ENCODE measurements at places on chromosomes 12 and 14.
A peak's percentile ranks its signal among the peaks of the same experiment; 100 is the strongest.

DNA sequence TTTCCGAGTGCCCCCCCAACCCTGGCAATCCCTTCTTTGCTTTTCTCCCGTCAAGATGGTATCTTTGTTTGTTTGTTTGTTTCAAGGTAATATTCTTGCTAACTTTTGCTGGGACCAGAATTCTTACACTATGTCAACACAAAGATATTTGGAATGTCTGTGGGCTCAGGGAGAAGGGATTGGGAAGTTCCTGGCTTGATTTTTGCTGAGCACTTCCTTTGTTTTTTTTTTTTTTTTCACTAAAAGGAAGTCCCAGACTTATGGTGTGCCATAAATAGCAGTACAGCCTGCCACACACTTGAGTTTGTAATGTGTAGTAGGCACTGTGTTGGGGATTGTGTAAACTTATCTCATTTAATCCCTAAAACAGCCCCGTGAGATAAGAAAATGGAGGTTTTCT, 11.2 kb upstream of the RNU6-7 start:
- no peak for DNase-seq

GRCh38 chr14:71554959-71555612, 377.1 kb upstream of the RGS6 start:
- no peak for DNase-seq

GRCh38 chr12:107459641-107460040, 226.0 kb upstream of the PWP1 start:
- DNase-seq, result no peak

DNA sequence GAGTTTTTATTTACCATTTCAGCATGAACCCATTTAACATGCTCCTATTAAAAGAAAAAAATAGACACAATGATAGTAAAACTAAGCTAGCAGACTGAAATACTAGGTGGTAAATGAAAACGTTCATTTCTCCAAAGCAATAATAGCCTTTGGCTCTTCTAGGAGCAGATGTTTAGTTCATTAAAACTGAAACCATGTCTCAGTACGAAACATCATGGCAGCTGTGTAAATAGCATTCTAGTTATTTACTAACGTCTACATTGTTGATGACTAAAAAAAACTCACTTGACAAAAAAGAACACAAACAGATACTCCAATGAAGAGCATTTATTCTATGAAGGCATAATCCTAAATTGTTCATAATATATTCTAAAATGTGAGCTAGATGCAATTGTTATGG, 17.9 kb downstream of the RECQL start:
- no peak for DNase-seq

- DNase-seq, result no peak
These were observed 93.9 kb downstream of the SLC16A7 start for GRCh38 chr12:59689776-59690175.

DNA sequence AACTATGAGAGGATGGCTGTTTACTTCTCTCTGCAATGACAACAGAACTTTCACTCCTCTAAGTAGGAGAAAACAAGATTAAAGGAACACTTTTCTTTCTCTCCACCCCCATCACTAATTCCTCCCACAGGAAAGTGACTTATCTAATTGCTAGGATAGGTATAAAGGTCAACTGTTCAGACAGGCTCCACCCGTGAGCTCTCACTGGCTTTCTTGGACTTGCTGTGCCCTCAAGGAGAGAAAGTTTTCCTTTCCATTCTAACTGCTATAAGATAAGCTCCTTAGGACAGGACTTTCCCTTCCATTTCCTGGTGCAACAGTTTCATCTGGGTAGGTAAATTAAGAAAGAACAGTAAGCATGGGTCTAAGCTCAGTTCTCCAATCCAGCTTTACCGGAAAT, 4.8 kb downstream of the SLC41A2 start:
- no peak for DNase-seq

DNA sequence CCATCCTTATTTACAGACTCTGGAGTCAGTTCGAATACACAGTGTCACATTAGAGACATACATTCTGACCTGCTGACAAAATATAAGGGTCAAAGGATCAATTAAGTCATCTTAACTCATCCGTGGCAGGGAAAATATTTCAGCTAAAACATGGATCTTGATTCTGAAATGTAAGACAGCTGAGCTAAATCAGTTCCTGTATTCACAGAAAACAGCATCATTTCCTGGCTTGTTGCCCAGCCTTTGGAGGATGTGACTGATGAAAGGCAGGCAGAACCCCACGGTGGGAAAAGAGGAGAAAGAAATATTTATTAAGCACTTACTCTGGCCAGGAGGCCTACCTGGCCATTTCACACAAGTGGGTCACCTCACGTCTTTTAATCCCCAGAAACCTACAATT, 101.9 kb downstream of the GAS2L3 start:
- peak; percentile 51 for DNase-seq

DNA sequence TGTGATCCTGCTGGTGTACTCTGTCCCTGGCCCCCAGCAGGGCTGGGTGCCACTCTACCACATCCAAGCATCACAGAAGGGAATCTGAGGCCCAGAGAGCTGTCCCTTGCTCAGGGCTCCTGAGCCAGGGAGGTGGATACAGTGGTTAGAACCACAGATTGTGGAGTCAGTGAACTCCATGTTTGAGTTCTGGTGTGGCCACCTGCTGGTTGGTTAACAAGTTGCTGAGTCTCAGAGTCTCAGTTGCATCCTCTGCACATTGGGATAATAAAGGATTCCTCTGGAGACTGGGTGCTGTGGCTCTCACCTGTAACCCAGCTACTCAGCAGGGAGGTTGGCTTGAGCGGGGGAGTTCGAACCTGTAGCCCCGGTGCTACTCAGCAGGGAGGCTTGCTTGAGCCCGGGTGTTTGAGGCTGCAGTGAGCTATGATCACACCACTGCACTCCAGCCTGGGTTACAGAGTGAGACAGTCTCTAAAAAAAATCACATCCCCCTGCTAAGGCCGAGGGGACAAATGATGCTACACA, 39.4 kb downstream of the MVK start:
- no peak for DNase-seq

DNA sequence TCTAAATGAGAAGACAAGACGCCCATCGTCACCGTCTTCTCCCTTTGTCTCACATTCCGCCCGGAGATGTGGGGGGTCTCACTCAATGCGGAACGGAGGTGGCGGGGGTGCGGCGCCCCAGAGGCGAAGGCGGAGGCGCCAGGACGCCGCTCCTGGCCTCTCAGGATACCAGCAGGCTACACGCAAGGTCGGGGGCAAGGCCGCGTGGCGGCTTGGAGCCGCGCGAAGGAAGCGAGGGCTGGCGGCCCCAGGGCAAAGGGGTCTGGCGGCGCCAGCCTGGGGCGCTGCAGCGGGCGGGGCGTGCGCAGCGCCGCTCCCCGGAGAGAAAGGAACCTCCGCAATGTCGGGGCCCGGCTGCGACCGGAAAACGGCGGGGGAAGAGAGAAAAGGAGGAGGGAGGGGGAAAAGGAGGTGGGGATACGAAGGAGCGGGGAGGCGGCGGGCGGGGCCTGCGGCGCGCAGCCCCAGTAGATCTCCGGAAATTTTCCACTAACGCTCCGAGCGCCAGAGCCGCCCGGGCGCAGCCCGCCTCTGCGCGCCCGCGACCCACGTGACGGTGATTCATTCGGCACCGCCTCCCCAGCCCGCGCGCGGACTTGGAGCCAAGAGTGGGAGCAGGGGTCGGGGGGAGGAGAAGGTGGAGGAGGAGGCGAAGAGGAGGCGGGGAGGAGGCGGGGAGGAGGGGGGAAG, 10.5 kb upstream of the SLC38A2 start:
- peak; percentile 98 for DNase-seq

- no peak for DNase-seq
These were observed 22.5 kb downstream of the E2F7 start for GRCh38 chr12:77042833-77043232.

GRCh38 chr14:50260511-50260910, 29.1 kb upstream of the SOS2 start:
- peak; percentile 46 for DNase-seq

DNA sequence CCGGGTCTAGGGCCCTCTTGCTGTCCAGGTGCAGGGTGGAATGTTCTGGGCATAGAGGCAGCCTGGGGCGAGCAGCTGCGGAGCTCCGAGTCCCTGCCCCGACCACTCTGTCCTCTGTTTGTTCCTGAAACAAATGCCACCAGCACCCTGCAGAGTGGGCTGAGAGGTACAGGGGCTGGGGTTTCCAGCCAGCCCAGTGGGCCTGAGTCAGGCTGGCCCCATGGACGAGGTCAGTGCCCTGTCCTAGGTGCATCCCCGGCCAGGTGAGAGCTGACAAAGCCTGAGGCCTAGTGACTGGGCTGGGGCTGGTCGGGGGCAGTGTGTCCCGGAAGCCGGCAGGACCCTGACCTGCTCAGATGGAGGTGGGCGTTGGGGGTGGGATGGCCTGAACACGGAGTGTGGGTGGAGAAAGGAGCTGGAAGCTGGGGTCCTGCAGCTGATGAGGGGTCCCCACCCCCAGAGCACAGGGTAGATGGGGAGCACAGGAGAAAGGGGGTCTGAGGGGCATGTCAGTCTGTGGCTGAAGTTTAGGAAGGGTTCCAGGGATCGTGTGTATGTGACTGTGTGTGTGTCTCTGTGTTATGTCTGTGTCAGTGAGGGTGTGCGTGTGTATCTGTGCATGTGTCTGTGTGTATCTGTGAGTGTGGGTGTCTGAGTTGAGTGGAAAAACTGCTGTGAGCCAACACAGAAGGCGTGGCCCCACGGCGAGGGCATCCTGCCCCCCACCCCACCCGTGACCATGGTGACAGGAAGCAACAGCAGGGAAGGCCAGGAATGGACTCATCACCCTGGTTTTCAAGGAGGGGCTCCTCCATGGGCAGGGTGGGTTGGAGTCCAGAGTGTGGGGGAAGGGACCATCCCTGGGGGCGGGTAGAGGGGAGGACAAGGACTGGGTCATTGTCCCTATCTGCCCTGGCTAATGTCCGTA, 2.4 kb upstream of the CRIP1 start:
- no peak for DNase-seq

- DNase-seq, result no peak
These were observed 28.4 kb downstream of the SLC7A8 start for GRCh38 chr14:23154964-23155587.

DNA sequence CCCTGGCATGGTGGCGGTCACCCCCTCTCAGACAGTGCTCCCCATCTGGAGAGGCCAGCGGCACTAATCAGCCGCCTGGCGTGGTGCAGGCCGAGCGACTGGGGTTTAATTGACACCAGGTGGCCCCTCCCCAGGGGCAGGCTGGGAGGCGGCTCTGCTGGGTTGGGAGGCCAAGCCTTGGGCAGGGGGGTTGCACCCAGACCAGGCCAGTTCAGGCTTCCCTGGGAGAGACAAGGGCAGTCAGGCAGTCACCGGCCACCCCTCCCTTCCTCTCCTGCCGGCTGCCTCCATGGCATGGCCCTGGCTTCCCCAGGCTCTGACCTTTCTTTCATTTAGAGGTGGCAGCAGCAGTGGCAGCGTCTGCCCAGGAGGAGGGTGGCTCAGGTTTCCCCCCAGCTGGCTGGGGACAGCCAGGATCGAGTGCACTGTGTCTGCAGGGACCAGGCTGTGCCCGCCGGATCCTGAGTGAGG, 78.1 kb upstream of the NOS1 start:
- DNase-seq, result no peak

DNA sequence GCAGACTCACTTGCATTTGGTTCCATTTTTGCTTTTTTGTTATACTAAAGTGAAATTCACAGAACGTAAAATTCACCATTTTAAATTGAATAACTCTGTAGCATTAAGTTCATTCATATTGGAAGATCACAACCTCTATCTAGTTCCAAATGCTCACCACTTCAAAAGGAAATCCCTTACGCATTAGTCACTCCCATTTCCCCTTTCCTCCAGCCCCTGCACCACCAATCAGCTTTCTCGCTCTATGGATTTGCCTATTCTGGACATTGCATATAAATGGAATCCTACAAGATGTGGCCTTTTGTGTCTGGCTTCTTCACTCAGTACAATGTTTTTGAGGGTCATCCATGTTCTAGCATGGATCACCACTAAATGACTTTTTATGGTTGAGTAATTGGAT, 294.5 kb downstream of the KSR2 start:
- no peak for DNase-seq

GRCh38 chr12:51937926-51938325, 13.6 kb upstream of the ACVR1B start:
- no peak for DNase-seq

DNA sequence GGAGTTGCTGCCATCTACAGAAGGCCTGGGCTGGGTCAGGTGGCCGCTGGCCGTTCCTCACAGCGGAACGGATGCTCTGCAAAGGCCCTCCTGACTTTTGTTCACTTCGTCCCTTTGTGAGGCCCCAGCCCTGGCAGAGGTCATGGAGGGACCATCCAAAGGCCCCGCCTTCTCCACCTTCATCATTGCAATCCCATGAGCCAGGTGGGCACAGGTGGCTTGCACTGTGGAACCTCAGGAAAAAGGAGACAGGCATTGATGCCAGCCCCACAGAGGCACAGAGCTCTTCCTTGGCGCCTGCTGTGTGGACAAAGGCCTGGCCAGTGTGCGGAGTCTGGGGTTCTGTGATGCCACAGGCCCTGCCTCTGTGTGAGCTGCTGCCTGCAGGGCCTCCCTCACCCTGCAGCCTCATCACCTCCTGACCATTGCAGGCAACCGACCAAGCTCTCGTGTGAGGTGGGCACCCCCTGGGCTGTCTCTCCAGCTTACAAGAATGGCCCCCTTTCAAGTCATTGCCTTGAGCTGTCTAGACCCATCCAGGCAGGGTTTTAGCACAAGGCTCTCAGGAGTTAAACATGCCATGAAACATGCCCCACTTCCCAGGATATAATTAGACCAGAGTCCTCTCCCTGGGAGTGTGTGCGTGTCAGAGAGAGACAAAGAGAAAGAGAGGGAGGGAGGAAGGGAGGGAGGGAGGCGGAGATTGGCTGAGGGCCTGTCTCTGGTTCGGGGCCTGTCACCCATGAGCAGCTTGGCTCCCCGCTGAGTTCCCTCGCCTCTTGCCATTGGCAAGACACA, 19.3 kb downstream of the NFKBIA start:
- DNase-seq, result no peak

GRCh38 chr14:87349921-87350320, 643.1 kb downstream of the GALC start:
- no peak for DNase-seq

- DNase-seq, result no peak
These were observed 1.2 kb upstream of the GIT2 start for GRCh38 chr12:109997393-109997792.

GRCh38 chr14:101078892-101079221, 175.3 kb upstream of the RTL1 start:
- DNase-seq, result no peak

- DNase-seq, result peak; percentile 75
These were observed 511 bp downstream of the ANO6 start for GRCh38 chr12:45216230-45216982.

- DNase-seq, result no peak
These were observed 837 bp upstream of the STX2 start for GRCh38 chr12:130839770-130840404.

- no peak for DNase-seq
These were observed 112.1 kb downstream of the SLC35F4 start for GRCh38 chr14:57753821-57754220.

- DNase-seq, result no peak
These were observed 562 bp downstream of the PAN2 start for GRCh38 chr12:56333197-56333678.

GRCh38 chr12:115451151-115451779, 767.3 kb upstream of the TBX3 start:
- DNase-seq, result no peak

DNA sequence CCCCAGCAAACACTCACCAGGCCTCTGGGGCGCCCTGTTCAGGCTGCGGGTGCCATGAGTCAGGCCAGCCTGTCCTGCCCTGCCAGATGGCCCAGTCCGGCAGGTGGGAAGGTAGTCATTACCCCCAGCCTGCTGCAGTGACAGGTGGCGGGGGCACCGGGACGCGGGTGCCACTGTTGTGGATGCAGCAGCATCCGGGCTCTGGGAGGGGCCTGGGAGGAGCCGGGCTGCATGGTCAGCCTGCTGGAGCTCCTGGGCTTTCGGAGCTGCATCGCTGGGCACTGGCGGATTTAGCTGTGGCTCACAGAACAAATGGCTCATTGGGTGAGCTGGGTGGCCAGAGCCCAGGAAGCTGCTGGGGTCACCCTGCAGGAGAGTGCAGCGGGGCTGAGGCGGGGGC, 13.5 kb downstream of the CEP170B start:
- DNase-seq, result no peak
